ENCODE measurements at places on chromosomes 4 and X. TPM values are rescaled to one million over a fixed set of nuclear protein-coding genes. Genes with fewer than 3 reads are reported as not detected.

The PRRG1 gene
- total RNA-seq: 16.4 TPM

The NPY5R gene
- 0.15 TPM for total RNA-seq

The BMX gene
- not detected for total RNA-seq

The MTMR8 gene
- total RNA-seq: 5.1 TPM

The PPEF2 gene
- not detected for total RNA-seq

- DNase-seq: no peak
Measured at GRCh38 chrX:21873063-21873775, 17.4 kb downstream of the YY2 start.

DNA sequence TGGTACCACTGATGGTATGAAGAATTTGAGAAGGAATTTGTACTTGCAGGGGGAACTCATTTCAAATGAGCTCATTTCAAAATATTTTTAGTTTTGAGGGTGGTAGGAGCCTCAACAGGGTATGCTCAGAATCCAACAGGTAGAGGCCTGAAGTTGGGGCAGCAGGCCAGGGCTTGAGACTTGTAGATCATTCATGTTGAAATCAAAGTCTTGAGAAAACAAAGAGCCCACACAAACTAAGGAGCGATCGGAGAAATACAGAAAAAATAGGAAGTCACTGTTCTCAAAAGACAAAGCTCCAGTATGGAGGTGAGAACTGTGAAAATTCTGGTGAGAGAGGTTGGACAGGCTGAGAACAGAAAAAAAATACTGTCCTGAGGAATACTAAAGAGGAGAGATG lies 979 bp upstream of the SLC9A6 start:
- DNase-seq: no peak

- peak; percentile 20 for DNase-seq
Measured at GRCh38 chr4:37762294-37762990, 64.0 kb upstream of the PGM2 start.

DNA sequence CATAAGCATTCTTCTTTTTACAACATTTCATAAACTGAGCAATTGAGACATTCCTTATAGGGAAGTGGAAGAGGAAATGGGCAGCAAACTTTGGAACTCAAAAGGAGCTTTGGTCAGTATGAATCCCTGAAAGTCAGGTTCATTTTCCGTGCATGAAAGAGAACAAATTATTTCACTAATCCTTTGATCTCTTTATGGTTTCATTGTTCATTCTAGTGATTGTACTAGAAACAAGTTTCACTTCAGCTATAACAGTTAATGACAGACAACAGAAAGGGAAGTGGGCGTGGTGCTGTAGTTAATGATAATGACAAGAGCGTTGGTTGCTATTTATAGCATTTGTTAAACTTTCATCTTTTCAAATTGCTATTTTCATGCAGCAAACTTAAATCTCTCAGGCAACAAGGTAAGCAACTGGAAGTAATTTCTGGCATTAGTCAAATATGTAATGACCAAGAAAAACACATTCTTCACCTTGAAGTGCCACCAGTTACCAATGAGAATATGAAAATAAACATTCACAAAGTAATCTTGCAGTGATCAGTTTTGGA lies 98.4 kb downstream of the AREG start:
- DNase-seq: no peak

DNA sequence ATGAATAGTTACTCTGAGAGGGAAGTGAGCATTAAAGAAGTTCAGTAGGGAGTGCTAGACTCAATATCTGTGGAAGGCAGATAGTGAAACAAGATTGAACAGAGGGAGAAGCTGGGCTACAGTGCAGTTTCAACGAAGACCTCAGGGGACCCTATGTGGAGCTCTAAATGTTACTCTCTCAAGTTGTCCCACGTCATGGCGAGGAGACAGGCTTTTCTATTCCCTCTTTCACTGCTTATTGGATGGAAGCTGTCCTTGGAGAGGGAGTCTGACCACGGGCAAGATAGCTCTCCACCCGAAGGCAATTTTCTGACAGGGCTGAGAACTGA lies 42.3 kb upstream of the CCSER1 start:
- no peak for DNase-seq

- no peak for DNase-seq
Measured at GRCh38 chr4:115343171-115343570, 229.8 kb upstream of the NDST4 start.

GRCh38 chr4:113901994-113902787 lies 77.3 kb downstream of the ARSJ start:
- DNase-seq: no peak

DNA sequence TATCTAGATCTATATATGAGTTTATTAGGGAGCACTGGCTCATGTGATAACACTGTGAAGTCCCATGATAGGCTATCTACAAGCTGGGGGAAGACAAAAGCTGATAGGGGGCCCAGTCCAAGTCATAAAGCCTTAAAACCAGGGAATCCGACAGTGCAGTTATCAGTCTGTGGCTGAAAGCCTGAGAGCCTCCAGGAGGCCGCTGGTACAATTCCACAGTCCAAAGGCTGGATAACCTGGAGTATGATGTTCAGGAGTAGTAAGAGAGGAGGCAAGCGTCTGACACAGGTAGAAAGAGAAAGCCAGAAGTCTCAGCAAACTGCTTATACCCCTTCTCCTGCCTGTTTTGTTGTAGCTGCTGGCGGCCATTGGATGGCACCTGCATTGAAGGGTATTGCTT lies 177.6 kb upstream of the SPRY1 start:
- no peak for DNase-seq

GRCh38 chrX:103607364-103608305 lies at the start of gene TCEAL3:
TSS of gene TCEAL3 (plus strand) at chrX:103607963. CDS start at chrX:103609065, 1,102 bp downstream.
- DNase-seq: peak; percentile 81

DNA sequence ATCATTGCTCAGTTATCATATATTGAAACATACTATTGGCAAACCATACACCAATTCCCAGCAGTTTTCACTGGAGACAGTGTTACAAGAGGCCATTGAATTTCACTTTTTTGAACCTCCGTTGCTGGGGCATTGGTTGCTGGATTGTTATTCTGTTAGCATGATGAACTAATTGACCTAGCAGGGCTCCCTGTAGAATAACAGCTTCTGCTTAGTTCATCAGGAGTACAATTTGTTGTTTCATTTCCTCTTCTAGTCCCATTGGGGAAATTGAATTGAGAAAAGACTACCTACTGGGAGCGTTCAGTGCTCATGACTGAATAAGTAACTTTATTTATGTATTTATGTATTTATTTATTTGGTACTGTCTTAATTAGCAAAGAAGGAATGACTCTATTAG lies 151.6 kb downstream of the SLIT2 start:
- no peak for DNase-seq
